ENCODE measurements at places on chromosomes 7 and 10.

DNA sequence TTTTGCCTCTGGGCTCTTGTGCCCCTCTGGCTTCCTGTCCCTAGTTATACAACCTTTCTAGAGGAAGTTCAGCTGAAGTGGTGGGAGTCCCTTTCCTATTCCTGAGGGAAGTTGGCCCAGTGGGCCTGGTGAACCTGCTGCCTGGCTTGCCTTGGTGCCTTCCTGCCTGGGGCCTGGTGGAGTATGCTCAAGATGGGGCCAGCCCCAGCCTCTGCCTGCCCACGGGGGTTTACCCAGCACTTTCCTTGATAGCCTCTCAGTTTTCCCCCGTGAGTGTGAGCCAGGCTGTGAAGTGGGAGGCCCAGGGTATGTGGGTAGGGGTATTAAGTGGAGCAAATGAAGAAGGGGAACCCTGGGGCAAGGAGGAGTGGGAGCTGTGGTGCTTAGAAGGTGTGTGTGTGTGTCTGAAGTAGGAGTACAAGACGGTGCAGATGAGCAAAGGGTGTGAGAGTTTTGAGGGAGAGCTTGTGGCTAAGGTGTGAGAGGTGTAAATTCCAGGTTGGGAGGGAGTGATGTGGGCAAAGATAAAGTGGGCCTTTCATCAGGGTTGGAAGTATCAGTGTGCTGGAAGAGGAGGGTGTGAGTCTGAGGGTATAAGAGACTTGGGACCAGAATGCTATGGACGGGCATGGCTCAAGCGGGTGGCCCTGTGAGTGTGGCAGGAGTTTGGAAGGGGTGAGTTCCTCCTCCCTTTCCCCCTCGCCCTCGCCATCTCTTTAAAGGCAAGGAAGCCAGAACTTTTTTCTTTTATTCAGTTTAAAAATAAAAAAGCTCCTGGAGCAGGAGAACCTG is 10.9 kb upstream of the PAX2 start:
- DNase-seq, result no peak

DNA sequence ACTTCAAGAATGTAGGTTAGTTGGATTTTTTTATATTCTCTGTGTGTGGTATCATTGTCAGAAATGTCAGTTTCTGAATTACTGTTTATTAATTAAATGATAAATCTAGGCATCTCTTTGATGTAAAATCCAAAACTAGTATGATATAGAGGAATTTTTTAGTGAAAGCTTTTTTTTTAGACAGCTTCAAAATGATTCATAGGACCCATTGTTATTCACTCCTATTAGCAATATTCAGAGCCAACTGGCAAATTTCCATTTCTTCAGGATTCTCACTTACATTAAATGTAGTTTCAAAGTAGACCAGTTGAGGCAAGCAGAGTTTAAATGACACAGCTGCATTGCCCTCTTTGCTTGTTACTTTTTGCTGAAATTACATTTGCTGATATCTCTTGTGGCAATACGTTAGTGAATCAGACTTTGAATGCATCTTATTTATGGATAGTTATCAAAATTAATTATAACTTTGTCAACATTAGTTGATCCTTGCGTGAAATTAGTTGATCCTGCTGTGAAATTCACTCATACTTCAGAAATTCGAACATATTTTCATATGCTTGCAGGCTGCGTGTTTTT is 20.3 kb downstream of the ZNF277 start:
- no peak for DNase-seq

DNA sequence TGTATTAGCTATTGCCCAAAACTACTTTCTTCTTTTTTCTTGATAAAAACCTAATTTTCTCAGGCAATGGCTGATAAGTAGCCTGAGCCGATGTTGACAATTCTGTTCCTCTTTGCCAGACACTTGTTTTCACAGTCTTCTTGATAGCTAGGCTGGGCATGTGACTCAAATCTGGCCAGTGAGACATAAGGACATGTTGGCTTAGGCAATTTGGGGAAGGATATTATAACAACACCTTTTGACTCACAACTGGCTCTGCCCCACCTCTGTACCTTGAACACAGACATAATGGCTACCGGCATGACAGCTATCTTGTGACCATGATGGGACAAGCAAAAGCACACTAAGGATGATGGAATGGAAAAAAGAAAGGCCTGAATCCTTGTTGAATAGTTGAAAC is 72.9 kb upstream of the GPR22 start:
- DNase-seq, result no peak

- no peak for DNase-seq
Measured at GRCh38 chr10:33341637-33342036, 7.2 kb upstream of the NRP1 start.

GRCh38 chr10:17643339-17643754 is 604 bp upstream of the STAM start:
- DNase-seq, result no peak

DNA sequence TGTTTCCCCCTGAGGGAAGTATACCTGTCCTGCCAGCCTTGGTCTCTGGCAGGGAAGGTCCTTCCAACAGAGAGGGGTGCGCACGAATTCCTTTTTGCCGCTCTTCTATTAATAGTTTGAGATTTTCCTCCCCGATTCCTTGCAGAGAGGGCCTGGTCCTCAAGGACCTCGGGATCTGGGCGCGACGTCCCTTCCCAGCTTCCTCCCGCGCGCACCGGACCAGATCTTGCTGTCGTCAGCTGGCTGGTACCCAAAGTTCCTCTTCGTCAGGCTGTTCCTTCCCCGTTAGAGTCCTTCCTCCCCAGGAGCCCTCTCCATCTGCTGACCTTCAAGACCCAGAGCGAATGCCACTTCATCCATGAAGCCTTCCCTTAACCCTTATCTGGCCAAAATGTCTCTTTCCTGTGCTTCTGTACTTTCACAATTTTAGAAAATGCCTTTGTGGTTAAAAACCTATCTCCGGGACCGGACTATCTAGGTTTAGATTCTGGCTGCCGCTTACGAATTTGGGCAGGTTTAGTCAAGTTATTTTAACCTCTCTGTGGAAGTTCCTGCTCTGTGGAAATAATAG is 851 bp upstream of the GOT1 start:
- no peak for DNase-seq

DNA sequence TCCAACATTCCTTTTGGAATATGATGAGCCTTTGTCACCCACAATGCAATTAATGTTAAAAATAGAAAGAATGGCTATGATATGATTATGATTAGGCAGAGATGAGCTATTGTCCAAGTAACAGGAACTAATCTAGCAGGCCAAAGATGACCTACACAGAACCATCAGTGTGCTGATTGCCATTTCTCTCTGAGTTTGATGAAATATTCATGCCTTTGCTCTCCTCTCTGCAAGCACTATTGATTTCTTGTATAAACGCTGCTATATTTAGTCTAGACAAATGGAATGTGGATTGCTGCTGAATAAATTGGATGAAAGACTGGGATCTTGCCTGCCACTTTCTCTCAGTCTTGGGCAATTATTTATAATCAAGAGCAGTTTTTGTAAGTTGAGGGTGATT is 85.4 kb downstream of the HDAC9 start:
- DNase-seq, result no peak

GRCh38 chr10:9709849-9710248 is 1307.8 kb upstream of the CELF2 start:
- no peak for DNase-seq

DNA sequence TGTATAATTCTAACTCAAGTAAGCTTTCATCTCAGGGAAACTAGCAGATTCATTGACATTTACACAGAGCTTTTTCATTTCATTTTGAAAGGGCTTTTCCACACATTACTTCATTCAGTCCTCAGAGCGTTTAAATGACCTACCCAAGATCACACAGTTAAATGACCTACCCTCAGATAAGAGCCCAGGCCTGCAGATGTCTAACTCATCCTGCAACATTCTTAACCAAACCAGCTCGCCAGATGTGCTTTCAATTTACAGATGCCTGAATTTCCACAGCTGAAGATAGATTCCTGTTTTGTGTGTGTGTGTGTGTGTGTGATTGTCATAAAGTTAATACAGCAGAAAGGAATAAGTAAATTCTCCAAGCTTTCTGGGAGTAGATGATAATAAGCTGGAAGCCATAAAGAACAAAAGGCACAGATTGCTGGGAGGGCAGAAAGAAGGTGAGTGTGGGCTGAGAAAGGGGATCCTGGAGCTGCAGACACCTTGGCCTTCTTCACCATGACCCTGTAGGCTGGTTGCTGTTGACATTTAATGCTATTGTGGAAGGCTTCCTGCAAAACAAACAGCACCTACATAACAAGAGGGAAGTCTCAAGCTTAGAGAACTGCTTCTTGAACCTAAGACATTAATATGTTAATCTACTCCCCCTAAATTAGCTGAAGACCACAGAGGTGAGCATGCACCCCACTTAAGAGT is 489.7 kb upstream of the CELF2 start:
- DNase-seq, result no peak

DNA sequence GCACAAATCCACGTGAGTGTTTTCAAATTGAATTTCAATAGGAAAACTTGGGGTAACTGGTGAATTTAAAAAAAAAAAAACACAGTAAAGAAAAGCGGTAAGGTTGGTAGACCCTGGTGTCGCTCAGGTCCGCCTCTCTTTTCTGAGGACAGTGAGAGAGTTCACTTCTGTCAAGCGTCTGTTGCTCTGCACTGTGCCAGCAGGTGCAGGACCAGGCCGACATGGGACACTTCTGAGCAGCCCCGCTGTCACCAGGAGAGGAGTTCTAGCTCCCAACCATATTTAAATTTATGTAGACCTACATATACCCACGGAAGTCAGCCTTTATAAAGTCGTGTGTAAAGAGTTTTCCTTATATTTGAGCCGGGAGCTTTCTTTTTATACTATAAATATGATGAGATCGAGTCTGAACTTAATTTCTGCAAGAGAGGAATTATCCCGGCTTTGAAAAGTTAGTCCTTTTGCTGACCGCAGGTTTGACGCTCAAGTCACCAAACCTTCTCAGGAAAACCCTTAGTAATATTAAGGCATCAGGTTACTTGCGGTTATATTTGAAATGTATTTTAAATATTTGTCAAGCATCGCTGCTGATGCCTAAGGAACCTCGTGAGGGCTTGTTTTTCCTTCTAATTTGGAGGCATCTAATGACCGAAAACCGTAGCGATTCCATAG is 531 bp downstream of the IKZF1 start:
- DNase-seq, result no peak

DNA sequence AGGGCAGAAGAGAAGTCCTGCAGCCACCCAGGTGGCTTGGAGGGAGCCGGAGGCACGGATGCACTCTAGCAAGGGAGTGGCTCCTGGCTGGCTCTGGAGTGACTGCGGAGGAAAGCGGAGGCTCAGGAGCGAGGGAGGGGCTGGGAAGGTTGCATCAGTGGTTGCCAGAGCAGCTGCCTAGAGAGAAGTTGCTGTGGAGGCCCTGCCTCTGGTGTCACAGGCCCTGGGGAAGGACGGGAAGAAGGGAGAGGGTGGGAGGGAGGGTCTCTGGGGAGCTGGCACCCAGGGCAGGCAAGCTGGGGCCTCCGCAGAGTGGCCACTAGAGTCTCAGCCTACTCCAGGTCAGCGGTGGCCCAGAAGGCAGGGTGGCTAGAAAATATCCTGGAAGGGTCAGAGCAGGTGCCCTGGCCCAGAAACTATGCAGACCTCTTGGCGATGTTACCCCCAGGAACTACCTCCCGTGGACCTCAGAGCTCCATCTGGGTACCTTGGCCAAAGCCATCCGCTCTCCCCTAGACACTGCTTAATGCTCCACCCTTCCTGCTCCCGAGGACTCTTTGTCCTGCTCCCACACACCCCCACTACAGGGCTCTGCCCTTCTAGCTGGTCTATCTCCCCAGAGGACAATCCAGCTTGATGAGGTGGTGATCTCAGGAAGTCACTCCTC is 164.3 kb downstream of the NRF1 start:
- no peak for DNase-seq

GRCh38 chr10:3426190-3426845 is 253.7 kb upstream of the PITRM1 start:
- no peak for DNase-seq

DNA sequence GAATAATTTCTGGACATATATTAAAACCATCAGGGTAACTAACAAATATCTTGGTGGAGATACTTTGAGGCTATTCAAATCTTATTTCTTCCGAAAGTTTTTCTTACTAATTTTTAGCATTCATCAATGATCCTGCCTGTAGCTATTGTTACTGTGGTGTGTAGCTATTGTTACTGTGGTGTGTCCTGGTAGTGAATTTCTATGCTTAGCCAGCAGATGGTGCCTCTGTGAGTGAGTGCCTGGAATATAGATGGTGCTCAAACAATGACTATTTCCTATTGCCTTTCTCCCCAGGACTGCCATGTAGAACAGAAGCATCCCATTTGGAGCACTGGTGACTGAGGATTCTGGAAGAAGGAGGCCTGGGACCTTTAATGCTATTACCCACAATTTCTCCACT is 245.7 kb downstream of the CCSER2 start:
- DNase-seq, result no peak

DNA sequence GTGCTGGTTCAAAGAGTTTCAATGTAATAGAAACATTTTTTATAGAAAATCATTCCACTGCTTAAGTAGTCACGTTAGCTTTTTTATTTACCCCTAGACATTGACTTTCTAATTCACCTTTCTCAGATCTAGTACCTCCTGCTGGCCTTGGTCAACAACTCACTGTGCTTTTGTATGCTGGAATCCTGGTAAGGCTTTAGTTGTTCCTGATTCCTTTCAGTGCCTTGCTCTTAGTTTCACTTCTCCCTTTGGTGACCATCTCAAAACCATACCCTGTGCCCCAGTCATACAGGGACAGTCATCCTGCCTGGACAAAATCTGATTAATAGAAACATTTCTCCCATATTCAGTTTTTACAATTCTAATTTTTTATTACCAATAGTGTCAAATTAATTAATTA is 130.2 kb downstream of the GPR37 start:
- DNase-seq, result no peak

DNA sequence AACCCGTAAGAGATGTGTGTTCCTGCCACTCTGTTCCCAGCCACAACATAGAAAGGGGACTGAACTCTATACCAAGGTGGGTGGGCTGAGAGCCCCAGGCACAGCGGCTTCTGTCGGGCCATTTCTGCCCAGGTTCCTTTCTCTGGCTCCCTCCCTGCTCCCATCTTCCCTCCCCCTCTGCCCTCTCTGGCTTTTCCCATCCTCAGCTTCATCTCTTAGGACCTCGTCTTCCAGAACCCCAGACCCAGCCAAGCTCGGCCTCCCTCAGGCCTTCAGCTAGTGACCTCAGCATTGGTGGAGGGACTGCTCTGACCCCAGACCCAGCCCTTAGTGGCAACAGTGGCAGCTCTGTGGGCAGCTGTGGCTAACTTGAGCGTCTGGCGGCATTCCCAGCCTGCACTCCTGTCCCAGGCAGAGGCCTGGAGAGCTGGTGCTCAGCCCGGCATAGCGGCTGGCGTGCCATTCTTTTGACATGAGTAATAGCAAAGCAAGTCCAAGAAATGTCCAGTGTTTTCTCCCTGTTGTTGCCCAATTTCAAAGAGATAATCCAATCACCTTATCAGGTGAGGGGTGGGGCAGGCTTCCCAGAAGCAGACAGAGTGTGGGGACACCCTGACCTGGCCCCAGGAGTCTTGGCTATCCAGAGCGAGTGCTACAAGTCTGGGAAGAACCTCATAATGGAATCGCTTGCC is 15.9 kb downstream of the PTPRE start:
- DNase-seq, result no peak

All from NCI-H2029 treated with DMSO at 0.1 percent for 48 hours (cell line).